ENCODE measurements at places on chromosomes 5 and 9.
A peak's percentile ranks its signal among the peaks of the same experiment; 100 is the strongest.

DNA sequence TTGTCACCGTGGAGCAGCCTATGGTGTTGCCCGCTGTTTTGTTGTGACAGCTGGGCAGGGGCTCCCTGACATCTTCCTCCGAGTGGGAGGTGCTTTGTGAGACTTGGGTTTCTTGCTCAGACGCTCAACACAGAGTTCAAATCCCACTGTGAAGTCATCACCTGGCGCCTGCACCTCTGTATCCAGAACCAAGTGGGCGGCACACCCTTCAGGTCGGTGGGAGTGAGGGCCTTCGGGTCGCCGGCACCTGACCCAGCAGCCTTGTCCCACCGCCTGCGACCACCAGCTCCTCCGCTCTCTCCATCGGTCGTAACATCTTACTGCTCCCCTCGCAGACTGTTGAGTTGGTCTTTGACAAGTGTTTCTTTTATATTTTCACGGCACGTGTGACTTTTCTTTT is 37.6 kb upstream of the EXOC3 start:
- no peak for DNase-seq

- DNase-seq: no peak
Observed at GRCh38 chr5:80810425-80810824, 149.7 kb upstream of the RASGRF2 start.

- no peak for DNase-seq
Observed at GRCh38 chr9:120901755-120902568, 24.6 kb downstream of the TRAF1 start.

DNA sequence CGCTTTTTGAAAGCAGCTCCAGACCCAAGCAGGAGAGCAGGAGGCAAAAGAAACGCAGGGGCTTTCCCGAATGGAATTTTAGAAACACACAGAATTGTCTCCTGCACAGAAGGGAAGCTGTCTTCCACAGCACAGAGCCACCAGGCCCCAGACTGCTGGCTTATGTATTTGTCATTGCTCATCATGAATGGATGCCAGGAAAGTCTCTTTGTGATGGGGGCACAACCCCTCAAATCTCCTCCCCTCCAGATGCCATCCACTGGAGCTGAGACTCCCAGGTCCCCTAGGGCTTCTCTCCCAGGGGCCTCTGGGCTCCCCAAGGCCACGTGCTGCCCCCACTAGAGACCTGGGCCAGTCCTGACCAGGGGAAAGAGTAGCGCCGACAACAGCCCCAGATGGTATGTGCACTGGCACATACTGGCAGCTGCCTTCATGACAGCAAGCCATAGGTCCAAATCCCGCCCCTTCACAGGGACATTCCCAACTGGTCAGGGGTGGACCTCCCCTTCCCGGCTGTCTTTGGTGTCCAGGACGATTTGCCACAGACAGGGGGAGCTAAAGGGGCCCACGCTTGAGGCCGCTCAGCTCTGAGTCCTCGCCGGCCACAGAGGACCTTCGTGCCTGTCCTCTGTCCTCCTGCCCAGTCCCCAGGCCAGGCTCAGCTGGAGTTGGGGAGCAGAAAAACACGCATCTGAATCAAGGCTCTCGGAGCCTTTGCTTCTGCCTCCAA is 127.8 kb downstream of the KCNIP1 start:
- peak; percentile 24 for DNase-seq

GRCh38 chr5:146006470-146007190 is 70.3 kb downstream of the SH3RF2 start:
- DNase-seq: no peak

DNA sequence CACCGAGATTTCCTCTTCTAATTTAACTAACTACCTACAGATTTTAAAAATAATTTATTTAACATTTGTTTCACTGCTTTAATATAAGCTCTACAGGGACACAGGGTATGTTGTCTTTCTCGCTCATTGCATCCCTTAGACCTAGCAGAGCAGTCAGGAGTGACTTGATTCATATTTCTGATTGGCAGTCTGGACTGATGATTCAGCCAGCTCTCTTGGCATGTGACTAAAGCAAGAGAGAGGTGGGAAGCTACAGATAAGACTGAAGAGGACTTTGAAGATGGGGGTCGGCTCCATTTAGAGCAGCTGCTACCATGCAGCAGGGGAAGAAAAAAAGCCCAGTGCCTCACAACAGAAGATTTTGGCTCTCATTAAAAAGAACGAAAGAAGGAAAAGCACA is 173.4 kb upstream of the STK32A start:
- no peak for DNase-seq

- no peak for DNase-seq
Observed at GRCh38 chr5:102801371-102801770, 46.3 kb downstream of the PAM start.

GRCh38 chr5:38527475-38527874 is 29.0 kb downstream of the LIFR start:
- no peak for DNase-seq

DNA sequence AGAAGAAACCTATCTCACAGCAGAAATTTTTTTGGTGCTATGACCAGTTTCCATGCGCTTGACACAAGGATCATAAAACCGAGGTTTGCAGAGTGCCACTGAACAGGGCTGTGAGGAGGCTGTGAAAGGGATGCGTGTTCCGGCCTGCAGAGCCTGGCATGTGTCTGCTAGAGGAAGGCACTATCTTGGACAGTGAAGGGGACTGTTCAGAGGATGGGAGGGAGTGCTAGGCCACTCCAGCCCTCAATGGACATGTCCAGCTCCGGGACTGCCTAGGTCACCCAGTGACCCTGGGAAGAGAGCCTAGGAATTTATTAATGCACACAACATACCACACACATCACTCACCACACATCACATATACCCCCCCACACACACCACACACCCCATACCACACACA is 275.9 kb downstream of the GADD45G start:
- DNase-seq: no peak

GRCh38 chr5:176995122-176995490 is 11.5 kb downstream of the UIMC1 start:
- DNase-seq: no peak

- peak; percentile 8 for DNase-seq
Observed at GRCh38 chr9:4375424-4376200, 75.7 kb upstream of the GLIS3 start.

DNA sequence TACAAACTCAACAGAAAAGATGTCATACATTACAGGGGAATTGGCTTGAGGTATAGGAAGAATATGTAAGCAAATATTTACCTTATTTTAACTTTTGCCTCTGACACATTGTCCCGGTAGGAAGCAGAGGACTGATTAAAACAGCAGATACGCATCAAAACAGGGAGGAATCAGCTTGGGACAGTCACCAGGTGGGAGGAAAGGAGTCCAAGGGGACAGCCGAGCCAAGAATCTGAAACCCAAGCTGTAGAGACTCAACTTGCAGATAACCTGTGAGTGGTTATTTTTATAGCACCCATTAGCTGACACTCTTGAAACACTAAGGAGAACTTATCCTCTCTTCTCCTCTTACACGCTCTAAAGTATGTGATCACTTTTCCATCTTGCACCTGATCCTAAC is 22.3 kb downstream of the PDZD2 start:
- no peak for DNase-seq

DNA sequence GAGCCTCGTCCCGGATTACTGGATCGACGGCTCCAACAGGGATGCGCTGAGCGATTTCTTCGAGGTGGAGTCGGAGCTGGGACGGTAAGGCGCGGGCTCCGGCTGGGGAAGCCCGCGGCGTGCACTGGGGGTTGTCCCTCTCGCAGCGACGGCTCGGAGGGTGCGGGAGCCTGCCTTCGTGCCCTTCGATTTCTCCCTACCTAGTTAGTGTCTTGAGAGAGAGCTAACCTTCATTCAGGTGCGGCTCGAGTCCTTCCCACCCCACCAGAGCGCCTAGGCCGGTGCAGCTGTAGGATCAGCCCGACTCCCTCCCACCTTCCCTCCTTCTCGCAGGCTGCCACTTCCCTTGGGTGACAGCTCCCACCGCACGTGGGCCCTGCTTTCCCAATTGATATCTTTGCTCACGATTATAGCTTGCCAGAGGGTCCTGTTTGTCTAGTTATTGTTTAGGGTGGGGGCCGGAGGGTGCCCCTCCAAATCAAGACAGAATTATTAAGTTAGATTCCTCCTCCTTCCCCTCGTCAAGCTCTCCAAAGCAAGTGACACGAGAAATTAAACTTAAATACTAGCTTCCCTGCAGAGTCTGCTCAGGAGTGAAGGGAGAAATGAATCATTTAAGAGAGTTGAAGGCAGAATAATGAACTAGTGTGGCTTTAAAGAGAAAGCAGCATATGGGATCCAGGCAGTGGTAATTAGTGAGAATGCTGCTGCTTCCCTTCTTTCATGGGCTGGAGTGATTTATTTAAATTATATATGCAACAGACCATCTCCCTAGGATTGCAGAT is 569 bp downstream of the CAMK4 start:
- peak; percentile 55 for DNase-seq

DNA sequence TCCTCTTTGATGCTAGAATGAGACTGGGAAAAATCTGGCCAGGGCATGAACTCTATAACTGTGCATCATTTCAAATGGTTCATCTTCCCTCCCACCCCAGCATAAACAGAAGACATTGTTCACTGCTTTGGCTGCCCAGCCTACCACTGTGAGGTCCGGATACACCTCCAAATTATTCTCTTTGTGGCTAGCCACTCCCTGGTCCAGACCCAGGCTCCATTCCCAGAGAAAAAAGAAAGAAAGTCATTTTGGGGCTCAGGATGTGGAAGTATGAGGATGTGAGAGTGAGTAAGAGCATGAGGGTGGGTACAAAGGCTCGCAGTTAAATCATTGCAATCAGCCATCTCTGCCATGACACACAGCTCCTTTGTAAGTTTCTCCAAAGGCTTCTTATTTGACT is 559.2 kb downstream of the PSAT1 start:
- no peak for DNase-seq

GRCh38 chr5:132405646-132406045 is 36.1 kb downstream of the SLC22A5 start:
- DNase-seq: no peak

DNA sequence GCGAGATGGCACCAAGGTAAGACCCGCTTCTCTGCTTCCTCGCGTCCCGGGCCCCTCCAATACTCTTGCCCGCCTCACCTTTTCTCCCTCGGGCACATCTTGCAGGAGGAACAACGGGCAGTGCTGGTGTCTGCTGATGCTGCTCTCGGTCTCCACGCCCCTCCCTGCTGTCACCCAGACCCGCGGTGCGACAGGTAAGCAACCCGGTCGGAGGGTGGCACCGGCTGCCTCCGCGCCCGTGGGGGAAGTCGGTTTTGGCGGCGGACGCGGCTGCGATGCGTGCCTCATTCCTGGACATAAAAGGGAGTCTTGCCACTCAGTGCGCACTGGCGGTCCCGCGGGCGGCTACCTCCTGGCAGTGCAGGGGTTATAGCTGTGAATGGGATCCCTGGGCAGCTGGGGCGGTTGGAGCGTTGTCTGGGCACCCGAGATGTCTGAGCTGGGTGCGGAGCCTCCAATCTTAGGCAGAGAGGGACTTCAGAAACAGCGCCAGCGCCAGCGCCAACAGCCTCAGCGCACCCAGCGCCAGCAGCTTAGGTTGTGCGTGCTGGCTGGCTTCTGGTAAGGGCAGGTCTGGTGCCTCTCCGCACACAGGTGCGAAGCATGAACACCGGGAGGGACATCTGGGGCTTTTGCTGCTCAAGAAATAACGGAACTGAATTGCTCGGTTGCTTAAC is 488 bp downstream of the COL15A1 start:
- no peak for DNase-seq

GRCh38 chr5:39106322-39106721 is 32.1 kb upstream of the RICTOR start:
- DNase-seq: no peak

GRCh38 chr9:124473310-124473709 is 23.1 kb downstream of the ADGRD2 start:
- DNase-seq: no peak

DNA sequence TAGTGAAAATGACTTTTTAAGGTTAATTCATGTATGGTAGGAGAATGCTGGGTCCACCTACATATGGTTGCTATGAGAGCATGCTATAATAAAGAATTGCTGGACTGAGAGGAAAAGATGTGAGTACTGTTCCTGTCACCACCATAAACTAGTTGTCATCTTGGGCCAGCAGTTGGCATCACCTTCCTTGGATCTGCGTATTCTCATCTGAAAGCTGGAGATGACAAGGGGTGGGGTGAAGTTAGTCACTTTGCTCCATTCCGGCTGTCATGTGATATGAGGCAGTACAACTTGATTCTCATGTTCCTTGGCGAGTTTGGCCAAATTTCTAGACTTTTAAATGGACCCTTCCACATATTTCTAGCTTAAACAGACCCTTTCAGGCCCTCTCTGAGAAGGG is 33.3 kb downstream of the PIP5K1B start:
- DNase-seq: no peak

DNA sequence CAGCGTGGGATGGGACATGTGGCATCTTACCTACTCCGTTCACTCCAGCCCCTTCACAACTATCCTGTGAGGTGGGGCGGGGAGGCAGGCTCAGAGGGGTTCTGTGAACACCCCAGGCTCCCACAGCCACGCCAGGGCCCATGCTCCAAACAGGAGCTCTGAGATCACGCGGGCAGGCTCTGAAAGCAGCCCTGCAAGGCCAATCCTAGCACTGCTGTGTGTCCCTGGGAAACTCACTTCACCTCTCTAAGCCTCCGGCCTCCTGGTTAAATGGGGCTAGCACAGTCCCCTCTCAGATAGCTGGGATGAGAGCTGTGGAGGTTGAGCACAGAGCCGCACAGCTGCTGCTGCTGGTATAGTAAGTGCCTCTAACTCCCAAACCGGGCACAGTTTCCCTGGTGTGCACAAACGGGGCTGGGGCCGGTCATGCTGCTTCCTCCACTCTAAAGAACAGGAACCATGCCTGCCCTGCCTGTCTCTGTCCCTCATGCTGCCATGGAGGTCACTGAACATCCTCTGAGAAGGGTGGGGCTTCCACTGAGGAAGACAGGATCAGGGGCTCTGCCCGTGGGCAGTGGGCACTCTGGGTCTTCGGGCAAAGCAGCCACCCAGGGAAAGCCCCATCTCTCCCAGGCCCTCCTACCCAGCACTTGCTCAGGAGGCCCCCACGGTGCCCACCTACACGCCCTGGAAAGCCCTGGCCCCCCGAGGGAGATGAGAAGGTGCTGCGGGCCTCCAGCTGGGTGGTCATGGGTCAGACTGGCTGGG is 13.0 kb upstream of the ASS1 start:
- no peak for DNase-seq

DNA sequence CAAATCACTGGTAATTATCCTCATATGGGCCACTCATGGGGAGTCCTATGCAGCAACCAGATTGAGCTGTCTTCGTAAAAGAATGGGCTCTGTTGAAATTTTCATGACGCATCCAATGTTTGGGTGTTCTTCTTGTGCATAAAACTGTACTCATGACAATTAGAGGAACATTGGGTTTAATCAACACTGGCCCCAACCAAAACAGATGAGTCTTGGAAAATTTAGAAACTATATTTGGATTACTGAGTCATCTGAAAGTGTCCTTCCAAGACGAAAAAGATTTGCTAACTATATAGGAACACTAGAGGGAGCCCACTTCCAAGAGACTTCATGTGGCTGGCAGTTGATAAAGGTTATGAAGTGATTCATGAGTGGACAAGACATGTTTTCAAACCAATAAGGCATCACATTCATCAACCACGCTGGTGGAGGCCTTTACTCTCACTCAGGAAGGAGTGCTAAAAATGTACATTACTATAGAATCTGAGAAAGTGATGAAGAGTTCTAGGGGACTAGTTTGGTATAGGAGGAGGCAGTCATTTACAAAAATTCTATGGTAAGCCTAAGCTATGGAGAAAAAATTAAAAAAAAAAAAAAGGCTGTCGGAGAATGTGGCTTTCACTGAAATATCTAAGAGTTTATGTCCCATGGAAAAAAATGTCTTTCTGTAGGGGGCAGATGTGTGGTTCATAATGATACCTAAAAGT is 313.5 kb downstream of the PRDM9 start:
- peak; percentile 58 for DNase-seq

GRCh38 chr9:104774831-104775573 is 11.1 kb downstream of the NIPSNAP3B start:
- no peak for DNase-seq

Measured in NCI-H82 (cell line).